Central memory CD4-positive, alpha-beta T cell (primary cell): ENCODE measurements at places on chromosomes 5 and 9.

DNA sequence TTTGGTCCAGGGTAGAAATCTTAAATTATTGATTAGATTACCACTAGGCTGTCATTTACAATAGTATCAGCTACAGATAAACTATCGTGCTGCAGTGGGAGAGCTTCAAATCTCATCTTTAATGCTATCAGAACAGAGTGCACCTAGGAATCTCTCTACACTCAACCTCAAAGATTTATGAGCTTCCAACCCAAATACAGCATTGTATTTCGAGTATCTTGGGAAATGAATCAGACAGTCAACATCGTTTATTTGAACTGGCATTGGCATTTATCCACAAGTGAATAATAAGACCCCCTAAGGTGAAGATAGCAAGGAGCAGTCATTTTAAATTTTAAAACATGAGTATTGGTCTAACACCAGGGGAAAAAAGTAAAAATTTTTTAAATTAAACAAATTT, 1203.2 kb downstream of the CDH12 start:
- no peak for DNase-seq

GRCh38 chr9:135908754-135909204, 1.4 kb upstream of the CAMSAP1 start:
- no peak for DNase-seq

DNA sequence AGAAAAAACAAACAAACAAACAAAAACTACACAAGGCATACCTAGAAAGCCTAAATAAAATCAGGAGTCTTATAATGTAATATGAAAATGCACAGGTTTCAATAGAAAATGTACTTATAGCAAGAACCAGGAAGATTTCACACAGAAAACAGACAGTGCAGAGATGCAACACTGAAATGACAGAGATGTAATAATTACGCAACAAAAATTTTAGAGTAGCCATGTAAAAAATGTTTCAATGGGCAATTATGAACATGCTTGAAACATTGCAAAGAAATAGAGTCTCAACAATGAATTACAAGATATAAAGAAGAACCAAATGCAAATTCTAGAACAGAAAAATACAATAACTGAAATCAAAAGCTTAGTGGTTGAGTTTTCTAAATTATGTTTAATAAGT, 405.9 kb downstream of the PLK2 start:
- DNase-seq: no peak

GRCh38 chr5:10251405-10251804, 1.3 kb downstream of the CCT5 start:
- no peak for DNase-seq

GRCh38 chr9:77710316-77710715, 62.2 kb upstream of the GNA14 start:
- no peak for DNase-seq

GRCh38 chr5:77280036-77280435, 69.6 kb downstream of the PDE8B start:
- no peak for DNase-seq

GRCh38 chr5:56545016-56545415, 270.3 kb upstream of the MAP3K1 start:
- DNase-seq: no peak

- no peak for DNase-seq
These were observed 162.9 kb upstream of the ACOT12 start for GRCh38 chr5:81556809-81557208.
